Globus pallidus (tissue), 1 donor: ENCODE measurements at places on chromosomes 1 and 21.

- no peak for DNase-seq
These were observed 320.3 kb upstream of the VAMP3 start for GRCh38 chr1:7450838-7451237.

- no peak for DNase-seq
These were observed 19.2 kb downstream of the MAB21L3 start for GRCh38 chr1:116130356-116130755.

DNA sequence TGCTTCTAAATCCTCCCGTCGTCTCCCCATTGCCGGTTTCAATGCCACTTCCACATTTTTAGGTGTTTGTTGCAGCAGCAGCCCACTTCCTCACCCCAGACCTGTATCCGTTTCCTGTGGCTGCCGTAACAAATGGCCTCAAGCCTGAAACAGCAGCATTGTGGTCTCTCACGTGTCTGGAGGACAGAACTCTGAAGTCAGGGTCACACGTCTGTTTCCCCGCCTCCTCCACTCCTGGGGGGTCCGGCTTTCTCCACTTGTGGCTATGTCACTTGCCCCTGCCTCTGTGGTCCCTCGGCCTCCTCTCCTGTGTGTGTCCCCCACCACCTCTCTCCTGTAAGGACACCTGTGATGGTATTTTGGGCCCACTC, 21.8 kb downstream of the TRPM2 start:
- DNase-seq: peak; percentile 11

DNA sequence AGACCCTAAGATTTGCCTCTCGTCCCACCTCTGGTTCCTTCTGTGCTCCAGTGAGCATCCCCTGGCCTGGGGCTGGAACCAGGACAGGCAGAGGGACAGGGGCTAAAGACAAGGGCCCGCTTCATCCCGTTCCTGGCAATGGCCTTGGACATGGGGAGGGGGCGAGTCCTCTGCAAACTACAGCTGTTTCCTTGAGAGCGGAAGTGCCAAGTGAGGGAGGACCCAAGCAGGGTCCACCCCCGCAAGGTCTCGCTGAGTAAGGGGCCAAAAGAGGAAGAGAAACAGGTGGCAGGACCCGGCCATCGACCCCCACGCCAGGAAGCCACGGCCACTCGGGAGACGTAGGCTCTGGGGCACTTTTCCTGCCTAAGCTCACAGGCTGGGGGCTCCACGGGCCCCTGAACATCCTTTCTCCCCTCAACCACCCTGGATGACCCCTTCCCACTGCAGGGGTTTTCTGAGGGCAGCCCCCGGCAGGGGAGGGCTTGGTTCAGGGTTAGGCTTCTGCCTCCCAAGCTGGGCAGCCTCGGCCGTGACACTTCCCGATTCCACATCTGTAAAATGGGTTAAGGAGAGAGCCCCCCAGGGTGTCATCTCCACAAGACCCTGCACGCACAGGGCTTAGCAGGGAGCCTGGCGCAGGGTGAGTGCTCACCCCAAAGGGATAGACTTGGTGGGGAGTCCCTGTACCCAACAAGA, 17.9 kb upstream of the PLEKHG5 start:
- no peak for DNase-seq

- peak; percentile 19 for DNase-seq
These were observed 870 bp downstream of the FBXO28 start for GRCh38 chr1:224114787-224115175.

- DNase-seq: no peak
These were observed 113.6 kb upstream of the TMPRSS2 start for GRCh38 chr21:41621513-41621912.

DNA sequence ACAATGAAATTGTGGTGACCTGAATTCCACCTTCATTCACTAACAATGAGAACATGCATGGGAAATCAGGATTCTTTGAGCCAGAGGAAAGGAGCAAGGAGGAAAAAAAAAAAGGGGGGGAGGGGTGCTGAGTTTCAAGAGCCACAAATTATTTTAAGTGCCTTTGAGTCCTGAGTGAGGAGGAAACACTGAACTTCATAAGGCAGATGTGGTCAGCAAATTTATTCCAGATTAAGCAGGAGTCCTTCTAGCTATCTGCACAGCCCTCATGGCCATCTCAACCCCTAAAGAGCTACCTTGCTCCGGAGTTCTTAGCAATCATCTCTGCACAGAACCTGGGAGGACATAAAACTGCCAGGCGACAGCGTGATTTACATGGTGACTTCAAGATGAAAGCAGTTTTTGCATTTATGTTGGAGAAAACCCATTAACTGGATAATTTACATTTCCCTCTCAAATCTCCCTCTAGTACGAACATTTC, 21.7 kb downstream of the ASTN1 start:
- no peak for DNase-seq

DNA sequence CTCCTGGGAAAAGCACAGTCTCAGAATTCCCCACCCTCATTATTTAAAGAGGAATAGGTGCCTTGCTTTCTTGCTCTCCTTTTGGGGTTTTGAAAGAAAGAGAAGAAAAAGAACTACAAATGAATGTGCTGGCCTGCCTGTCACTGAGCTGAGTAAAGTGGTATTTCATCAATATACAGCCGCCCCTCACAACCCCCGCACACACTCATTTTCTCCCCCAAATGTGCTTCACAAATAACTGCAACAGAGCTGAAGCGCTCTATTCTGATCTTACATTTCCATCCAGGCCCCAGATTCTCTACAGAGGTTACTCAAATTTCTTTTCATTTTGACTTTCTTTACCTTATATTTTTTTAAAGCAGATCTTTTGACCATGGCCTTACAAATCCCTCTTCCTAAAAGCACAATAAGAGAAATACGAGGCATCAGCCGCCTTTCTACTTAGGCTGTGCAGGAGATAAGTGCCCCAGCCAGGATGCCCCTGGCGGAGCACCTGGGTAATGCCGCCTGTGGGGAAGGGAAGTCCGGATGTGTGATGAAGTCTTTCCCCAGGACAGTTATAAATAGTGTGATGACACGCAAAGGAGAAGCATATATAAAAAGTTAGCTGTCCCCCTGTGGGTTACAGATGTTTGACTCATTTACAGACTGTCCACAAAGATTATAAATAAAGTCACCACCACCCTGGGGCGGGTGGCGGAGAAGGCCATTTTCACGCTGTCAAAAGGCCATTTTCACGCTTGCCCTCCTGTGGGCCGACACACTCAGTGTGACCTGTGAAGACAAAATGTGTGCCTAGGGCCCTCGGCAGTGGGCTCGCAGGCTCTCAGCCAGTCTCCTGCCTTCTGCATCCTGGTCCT, 6.5 kb downstream of the KCNN3 start:
- no peak for DNase-seq

GRCh38 chr1:201011616-201012015, 11.9 kb downstream of the KIF21B start:
- no peak for DNase-seq

GRCh38 chr1:49234988-49235387, 458.3 kb upstream of the BEND5 start:
- no peak for DNase-seq

DNA sequence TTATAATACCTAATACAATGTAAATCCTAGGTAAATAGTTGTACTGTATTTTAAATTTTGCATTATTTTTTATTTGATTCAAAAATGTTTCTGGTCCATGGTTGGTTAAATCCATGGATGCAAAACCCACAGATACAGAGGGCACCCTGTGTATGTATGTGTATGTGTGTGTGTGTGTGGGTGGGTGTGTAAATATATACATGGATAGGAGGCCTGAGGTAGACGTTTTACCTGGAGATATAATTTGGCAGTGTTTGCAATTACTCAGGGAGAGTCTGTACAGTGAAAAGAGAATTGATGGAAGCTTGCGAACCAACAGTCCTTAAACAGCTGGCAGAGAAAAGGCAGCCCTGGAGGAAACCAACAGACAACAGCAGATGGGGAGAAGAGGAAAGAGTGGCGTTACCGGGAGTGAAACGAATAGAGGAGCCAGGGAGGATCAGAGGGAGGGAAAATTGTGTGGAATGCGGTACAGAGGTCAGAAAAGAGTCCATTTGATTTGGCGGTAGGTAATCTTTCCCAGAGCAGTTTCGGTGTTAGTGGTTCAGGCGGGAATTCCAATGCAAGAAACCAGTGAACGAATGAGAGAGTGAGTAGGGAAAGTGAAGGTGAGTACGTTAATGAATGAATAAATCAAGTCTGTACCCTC, 47.9 kb upstream of the NBL1 start:
- no peak for DNase-seq

DNA sequence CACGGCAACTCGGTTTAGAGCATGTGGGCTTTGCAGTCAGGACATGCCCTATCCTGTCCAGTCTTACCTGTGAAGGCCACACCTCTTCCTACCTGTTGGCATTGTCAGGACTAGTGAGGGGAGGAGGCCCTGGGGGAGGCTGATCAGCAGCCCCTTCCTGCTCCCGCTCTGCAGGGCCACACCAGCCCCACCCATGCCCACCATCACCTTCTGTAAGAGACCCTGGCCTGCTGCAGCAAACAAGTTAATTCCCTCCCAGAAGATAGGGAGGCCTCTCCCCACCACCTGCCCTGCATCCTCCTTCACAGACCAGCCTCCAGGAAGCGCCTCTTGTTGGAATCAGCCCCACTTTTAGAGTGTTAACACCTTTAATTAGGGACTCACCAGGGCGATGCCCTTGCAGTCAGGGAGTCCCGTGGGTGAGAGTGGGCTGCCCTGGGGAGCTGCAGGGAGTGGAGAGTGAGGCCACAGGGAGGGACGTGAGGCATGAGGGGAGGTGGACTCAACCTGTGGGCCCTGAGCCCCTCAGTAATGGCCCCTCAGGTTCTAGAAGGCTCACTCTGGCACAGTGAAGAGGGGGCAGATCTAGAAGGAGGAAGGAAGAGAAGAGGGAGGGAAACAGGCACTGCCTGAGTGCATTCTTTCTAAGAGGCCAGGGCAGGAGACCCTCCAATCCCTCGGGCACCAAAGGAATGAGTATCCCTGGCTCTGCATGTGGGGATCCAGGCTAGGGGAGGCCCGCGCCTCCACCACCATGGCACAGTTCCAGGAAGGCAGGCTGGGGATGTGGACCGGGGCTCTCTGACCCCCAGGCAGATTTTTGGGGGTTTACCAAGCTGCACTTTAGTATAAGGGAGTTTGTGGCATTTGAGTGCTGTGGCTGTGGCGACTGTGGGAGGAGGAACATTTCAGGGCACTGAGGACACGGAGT, 8.2 kb downstream of the UMODL1 start:
- DNase-seq: no peak

DNA sequence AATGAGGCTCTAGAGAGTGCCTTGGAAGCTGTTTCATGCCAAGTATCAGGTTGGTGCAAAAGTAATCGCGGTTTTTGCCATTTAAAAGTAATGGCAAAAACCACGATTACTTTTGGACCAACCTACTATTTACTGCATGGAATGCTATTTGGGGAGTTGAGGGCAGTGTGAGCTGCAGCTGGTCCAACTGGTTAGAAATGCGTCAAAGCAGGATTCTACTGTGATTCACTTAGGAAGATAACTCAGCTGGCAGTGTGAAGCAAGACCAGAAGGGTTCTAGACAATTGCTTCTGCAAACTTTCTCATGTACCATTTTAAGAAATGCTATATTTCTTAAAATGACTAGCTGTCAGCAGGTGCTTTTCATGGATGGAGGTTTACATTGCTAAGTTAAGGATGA, 21.2 kb upstream of the PLA2G2C start:
- no peak for DNase-seq

GRCh38 chr21:46475296-46475695, 16.6 kb downstream of the DIP2A start:
- no peak for DNase-seq

GRCh38 chr1:226712742-226713419, 26.2 kb downstream of the ITPKB start:
- DNase-seq: no peak

DNA sequence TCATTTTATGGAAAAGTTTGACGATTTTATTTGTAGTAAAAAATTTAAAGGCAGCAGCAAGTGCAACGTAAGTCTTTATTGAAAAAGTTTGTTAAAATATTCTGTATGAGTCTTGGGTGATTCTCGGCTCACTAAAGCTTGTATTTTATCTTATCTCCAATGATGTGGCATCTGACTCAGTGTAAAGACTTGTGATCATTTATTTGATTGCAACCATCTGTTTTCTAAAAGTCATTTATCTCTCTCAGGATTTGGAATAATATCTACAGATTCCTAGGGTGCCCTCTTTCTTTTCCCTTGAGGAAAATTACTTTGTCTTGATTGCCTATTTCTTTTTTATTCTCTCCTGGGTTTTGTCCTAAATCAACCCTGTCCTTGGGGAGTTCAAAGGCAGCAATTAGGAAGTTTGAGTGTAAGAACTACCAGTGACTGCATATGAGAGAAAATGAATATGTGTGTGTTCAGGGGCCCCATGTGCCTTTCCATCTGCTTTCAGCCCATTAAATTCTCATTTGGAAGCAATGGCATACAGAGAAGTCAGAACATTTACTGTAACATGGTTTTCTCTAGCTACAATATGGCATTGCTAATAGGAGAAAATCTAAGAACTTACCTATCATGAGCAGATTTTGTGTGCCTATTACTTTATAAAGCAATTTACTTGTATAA, 575.0 kb upstream of the CHRM3 start:
- no peak for DNase-seq

- DNase-seq: no peak
These were observed 123.7 kb upstream of the ARHGEF16 start for GRCh38 chr1:3330771-3331245.

GRCh38 chr1:210722410-210723081, 393.8 kb downstream of the HHAT start:
- DNase-seq: no peak

GRCh38 chr1:61743716-61744580, 1.7 kb downstream of the PATJ start:
- DNase-seq: no peak

DNA sequence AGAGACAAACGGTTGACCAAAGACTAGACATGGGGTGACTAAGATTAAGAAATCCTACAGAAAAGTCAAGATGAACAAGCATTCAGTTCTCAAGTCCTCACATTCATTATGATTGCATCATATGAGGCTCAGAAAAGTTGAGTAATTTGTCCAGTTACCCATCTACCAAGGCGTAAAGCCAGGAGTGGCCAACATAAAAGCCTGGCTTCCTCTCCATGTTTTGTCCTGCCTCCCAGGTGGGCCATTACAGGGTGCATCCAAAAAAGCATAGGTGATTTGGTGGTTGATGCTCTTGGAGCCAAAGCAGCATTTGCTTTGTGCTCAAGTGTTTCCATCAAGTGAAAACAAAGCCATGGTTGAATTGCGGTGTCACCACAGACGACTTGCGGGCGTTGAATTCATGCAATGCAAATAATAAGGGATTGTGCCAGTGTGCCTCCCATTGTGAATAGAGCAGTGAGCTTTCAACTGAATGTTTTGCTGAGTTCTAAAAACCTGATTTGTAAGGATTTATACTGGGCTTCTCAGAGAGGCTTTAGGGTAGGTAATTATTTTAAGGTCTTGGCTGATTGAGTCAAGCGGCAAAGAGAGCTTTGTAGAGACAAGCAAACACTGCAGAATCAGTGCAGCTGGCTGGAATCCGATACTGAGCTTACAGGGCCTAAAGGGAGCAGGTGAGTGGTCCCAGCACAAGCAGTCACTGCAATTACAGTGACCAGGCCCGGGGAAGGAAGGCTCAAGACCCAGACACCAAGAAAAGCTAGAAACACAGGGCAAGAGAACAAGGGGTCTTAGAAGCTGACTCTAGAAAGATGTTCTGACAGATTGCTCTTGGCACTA, 54.1 kb downstream of the KCNJ15 start:
- DNase-seq: no peak

- no peak for DNase-seq
These were observed 657 bp upstream of the LIN9 start for GRCh38 chr1:226309398-226310244.

- no peak for DNase-seq
These were observed 685 bp upstream of the DDI2 start for GRCh38 chr1:15616373-15617172.
